ENCODE measurements at places on chromosomes 12 and 14.

DNA sequence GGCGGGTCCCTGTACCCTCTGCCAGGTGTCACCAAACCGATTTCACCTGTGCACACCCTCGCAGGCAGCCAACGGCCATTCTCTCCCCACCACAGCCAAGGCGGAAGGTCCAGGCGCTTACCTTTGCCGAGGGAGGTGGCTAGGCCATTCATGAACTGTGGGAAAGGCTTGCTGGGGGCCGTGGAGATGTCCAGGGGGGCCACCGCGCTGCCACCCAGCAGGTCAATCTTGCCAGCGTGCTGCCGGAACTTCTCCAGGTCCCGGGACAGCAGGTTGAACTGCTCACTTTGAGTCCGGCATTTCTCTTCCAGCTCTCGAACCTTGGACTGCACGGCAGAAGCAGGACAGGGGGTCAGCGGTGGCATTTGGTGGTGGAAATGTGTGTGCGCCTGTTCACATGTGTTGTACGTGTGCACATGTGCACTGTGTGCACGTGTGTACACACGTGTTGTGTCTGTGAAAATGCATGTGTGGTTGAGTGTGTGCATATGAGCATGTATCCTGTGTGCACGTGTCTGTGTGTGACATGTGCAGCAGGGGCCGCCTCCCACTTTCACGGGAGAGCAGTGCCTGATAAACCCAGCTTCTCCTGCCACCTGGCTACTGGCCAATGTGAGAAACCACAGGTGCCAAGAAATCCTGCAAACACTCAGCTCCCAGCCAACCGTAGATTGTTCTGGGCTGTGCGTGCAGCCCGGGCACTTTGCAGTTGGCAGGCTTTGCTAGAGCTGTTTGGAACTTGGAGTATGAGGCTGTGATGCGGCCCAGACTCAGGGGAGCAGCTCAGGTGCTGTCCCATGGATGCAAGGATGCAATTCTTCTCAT is 118.9 kb downstream of the PIWIL1 start:
- DNase-seq = no peak

DNA sequence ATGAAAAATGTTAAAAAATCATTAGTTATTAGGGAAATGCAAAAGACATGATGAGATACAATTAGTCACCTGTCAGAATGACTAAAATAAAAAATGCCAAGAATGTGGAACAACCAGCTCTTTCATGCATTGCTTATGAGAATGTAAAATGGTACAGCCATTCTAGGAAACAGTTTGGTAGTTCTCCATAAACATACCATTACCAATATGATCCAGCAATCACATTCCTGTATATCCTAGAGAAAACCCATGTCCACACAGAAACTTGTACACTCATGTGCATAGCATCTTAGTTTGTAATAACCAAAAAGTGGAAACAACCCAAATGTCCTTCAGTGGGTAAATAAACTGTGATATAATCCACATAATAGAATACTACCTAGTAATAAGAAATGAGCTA is 245.7 kb downstream of the FUT8 start:
- DNase-seq = no peak

DNA sequence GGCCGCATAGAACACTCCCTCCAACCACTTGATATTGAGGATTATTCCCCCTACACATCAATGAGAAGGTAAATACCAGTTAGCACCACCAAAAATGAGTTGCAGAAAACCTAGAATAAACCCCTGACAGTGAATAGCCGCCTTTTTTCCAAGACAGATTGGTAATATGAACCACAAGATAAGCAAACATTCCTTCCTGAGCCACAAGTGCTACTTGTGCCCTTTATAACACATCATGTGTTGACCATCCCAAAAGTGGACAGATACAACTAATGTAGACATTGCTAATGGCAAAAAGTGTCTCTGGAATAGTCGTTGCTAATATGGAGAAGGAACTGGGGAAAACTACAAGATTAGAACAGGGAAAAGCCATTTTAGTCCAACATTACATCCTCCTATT is 17.2 kb downstream of the NOXRED1 start:
- no peak for DNase-seq

GRCh38 chr12:77577791-77578190 is 252.9 kb upstream of the NAV3 start:
- DNase-seq = no peak

- DNase-seq = no peak
These were observed 54.7 kb downstream of the FGD4 start for GRCh38 chr12:32454075-32454474.

- DNase-seq = no peak
These were observed 54.0 kb downstream of the CLIP1 start for GRCh38 chr12:122368361-122369073.

GRCh38 chr14:74554742-74555362 is 57.2 kb downstream of the LTBP2 start:
- no peak for DNase-seq

DNA sequence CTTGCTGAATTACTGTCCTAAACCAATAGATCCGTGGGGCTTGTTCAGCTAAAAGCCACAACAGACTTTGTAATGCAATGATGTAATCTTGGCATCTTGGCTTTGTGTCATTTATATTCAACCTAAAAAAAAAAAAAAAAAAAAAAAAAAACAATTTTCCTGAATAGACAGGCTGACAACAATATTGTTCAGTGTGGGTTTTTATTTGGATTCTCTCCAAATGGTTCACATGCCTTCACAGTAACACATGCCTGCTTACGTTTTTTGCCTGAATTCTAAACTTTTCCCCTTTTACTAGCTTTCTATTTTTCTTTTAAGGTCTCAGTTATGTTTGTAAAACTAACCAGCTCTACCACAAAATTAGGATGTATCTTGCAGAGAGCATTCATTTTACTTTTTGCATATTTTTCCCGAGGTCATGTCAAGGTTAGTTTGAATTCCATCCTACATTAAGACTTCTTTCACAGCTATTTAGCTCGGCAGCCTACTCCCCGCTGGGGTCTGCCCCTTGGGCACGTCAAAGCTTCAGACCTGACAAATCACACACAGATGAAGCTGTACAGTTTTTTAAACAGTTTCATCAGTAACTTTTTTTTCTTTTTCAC is 213.7 kb upstream of the NPAS3 start:
- DNase-seq = no peak

GRCh38 chr12:33605757-33606156 is 166.1 kb upstream of the SYT10 start:
- no peak for DNase-seq

- DNase-seq = no peak
These were observed 32.7 kb upstream of the SYT10 start for GRCh38 chr12:33472299-33472698.
